ENCODE measurements at places on chromosomes 7 and 10.

DNA sequence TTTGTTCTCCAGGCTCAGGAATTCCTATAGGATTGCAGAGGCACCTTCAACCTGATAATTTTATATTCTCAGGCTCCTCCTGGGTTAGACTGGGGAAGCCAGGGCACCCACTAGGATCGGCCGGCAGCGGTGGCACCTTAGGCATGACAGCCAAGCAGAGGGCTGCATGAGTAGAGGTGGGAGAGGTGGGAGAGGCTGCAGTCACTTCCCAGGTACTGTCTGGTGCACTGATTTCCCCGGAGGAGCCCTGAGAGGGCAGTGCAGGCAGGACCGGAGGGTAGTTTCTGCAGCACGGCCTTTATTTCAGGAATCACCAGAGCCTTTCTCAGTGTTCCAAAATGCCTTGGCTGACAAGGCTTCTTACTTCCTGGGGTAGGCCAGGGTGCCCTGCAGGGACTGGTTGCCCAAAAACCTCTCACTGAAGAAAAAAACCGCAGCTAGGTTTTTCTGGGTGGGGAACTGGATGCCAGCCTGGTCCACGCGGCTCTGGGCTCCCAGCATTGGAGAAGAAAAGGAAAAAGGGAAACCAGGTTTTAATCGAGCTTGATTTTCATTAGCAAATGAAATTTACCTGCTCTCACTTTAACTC is 3.6 kb upstream of the HOXA13 start:
- no peak for DNase-seq

GRCh38 chr7:37174460-37174859 is 274.2 kb downstream of the ELMO1 start:
- no peak for DNase-seq

GRCh38 chr7:20459419-20459818 is 128.7 kb downstream of the ITGB8 start:
- DNase-seq, result no peak

GRCh38 chr10:30383356-30383755 is 34.3 kb upstream of the MTPAP start:
- DNase-seq, result no peak

- DNase-seq, result no peak
Observed at GRCh38 chr10:72610466-72610865, 15.4 kb downstream of the MICU1 start.

Measured in activated CD4-positive, alpha-beta T cell treated with anti-CD3 and anti-CD28 coated beads, Interleukin-2, Interleukin-4, amounts not matched to agents 100 ng/mL and 50 ng/mL, durations not matched to agents 16 hours and 8 hours (primary cell).